ENCODE measurements at places on chromosomes 12 and 14.

DNA sequence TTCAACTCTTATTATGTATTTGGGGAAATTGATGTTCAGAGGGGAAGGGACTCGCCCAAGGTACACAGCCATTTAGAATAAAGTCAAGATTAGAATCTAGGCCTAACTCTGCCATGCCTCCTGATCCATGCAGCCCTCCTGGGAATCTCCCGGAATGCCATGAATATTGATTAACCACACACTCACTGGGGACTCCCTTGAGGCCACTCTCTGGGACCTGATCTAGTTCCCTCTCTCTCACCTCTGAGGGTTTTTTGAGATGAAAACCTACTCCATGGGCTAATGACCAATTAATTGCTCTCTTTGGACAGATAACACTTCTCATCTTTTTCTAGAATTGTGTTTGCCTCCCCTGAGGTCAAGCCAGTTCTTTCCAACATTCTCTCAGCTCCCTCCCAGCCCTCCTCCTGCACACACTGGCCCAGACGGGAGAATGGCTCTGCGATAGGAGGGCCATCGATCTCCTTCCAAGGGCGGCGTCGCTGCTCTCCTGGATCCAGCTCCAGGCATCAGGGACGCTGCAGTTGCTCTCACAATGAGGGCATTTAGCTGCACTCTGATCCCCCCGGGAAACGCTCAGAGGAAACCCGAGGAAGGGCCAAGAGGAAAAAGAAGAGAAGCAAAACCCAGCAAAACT lies 22.6 kb downstream of the WSCD2 start:
- no peak for DNase-seq

- DNase-seq, result peak; percentile 67
These were observed 2.9 kb upstream of the RAB35 start for GRCh38 chr12:120119271-120119973.

DNA sequence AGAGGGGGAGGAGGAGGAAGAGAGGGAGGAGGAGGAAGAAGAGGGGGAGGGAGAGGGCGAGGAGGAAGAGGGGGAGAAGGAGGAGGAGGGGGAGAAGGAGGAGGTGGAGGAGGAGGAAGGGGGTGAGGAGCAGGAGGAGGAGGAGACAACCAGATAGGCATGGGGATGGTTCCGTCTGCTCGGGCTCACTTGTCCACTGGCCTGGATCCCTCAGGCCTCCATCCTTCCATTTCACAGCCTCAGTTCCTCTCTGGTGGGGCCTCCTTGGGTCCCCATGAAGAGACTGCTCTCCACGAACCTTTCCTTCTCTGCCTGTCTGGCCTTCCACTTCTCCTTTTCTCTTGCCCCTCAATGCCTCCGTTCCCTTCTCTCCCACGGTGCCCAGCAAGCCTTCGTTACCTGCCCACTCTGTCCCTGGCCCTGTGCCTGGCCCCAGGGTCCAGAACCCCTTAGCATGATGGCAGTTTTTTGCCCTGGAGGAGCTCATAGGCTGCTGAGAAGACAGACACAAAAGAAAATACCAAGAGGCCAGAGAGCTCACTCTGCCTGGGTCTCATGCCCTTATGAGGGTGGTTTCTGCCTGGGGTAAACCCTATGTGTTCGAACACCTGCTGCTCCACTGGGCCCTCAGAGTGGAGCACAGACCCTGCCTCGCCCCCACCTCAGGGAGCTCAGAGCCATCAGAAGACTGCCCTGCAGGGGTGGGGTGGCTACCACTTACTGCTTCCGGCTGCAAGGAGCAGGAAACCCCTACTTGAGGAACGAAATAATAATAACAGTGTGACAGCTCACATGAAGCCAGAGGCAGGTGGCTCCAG lies 11.7 kb upstream of the CACNA2D4 start:
- DNase-seq, result no peak

DNA sequence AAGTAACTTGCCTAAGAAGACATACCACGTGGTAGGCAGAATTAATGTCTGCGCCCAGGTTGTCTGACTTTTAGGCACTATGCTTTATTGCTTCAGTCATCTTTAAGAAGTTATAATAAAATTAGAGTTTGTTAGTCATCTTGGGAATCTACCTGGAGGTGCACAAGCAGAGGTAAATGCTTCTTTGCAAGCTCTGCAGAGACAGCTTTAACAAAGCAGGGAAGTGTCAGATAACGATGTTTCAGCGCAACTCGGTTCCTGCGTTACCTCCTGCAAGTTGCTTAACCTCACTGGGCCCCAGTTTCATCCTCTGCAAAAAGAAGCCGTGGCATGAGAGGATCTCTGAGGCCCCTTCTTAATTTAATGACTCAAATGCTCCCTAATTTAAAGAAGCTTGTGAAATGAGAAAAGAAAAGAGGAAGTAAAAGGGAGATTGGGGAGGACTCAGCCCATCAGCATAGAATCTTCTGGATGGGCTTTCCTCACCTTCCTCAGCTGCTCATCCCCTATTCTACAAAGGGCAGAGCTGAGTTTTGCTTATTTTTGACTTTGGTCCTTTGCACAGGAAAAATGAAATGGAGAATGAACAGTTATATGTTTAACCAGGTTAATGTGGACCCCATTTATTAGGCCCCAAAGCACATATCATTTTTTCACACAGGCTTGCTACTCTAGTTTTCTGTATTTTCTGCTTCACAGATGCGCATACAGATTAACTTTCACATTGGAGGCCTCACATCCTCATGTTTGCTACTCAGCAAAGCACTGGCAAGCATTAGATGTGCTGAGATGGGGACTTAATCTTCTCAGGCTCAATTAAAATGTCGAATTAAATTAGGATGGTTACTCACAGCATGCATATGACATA lies 5.1 kb downstream of the ARHGDIB start:
- DNase-seq, result no peak

GRCh38 chr14:49106741-49107667 lies 479.2 kb downstream of the RPS29 start:
- no peak for DNase-seq

GRCh38 chr14:56976211-56976610 lies 165.9 kb upstream of the OTX2 start:
- DNase-seq, result no peak

DNA sequence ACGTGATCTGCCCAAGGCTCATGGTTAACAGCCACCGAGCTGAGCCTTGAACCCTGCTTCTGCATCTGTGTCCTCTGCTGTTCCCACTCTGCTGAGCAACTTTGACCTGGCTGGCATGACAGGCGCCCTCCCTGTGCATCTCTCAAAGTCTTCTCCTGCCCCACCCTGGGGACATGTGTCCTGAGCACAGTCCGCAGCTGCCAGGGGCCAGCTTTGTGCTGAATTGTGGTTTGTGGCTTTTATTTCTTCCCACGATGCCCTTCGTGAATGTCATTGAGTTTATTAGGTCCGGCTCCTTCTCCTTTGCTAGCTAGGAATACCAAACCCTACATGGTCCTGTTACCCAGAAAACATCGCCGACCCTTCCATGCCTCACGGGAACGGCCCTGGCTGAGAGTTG lies 161.0 kb downstream of the TSPAN9 start:
- DNase-seq, result no peak

GRCh38 chr12:43444940-43445564 lies 107.0 kb downstream of the ADAMTS20 start:
- peak; percentile 47 for DNase-seq

DNA sequence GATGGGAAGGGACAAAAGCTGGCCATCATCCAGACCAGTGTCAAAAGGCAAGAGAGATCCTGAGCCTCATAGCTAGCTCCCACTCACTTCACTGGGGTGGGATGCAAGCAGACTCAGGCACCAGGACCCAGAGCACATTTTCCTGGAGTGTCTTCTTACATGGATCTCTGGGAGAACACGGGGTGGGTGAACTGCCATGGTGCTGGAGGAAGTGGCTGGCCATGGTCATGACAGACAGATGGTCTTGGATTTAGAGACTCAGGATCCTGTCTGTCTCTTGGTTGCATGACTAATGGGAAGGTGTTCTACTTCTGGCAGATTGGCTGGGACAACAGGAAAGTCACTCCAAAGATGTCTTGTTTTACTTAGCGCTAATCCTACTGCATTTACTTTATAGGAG lies 311.5 kb downstream of the ATP23 start:
- DNase-seq, result no peak

- DNase-seq, result no peak
These were observed 104.2 kb downstream of the PCNX1 start for GRCh38 chr14:71011479-71011878.

DNA sequence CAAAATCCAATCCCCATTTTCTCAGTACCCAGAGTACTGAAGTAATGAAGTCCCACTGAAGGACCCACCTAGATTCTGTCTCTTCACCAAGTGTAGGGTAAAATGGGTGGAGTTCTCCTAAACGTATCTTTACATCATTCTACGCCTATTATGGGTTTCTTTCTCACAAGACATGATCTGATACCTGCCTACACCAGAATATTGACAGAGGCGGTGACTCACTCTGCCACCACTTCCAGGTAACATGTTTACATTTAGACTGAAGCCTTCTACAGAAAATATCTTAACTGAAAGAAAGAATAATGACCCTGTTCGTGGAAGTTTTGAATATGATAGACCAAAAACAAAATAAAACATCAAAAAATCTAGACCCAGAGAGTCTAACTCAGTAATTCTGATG lies 89.8 kb downstream of the BTG1 start:
- peak; percentile 71 for DNase-seq

DNA sequence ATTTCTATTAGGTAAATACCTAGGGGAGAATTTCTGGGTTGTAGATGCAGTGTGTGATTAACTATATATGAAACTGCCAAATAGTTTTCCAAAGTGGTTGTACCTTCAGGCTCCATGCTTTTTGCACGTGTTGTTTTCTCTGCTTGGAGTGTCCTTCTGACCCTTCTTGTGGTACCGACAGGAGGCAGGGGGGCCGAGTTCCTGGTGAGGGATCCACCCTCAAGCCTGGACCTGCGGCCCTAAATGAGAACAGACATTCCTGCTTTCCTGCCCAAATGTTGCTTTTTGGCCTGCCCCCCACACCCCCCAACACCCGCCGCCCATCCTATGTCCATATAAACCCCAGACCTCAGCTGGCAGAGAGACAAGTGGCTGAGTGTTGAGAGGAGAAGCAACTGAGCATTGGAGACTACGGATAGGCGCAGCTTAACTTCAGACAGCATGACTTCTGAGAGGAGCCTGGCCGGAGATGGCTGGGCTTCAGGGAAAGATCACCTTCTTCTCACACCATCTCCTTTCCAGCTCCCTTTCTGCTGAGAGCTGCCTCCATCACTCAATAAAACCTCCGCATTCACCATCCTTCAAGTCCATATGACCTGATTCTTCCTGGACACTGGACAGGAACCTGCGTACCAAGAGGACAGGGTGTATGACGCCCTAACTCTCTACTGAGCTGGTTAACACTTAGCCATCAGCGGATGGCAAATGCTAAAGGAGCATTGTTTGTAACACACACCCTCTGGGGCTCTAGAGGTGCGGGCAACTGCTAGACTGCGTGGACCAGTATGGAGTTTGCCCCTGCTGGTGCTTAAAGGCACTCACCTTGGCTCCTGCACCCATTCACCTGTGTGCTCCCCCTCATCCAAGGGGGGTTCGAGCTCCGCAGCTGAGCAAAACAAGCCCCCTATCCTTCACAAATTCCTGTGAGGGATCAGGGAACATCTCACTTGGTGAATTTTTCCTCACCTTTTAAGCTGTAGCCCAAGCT lies 194.7 kb upstream of the FBXO33 start:
- no peak for DNase-seq

DNA sequence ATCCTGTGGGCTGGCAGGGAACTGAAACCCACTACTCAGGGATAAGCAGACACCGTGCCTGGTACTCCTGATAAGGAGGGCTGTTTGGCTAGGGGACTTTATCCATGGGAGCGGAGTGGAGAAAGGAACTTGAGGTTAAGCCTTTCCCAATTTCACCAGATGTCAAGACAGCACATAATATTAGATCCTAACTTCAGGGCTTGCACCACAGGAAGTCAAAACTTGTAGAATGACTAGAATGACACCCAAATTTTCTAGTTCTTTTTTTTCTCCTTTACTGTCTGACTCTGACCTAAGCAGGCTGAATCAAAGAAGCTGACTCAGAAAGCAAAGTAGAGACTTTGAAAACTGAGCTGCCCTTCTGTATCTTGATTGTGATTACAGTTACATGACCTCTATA lies 7.1 kb upstream of the CGRRF1 start:
- no peak for DNase-seq

- DNase-seq, result peak; percentile 59
These were observed 933.8 kb downstream of the TMEM121 start for GRCh38 chr14:106459971-106460730.

GRCh38 chr12:30323008-30323407 lies 372.7 kb downstream of the IPO8 start:
- DNase-seq, result no peak

DNA sequence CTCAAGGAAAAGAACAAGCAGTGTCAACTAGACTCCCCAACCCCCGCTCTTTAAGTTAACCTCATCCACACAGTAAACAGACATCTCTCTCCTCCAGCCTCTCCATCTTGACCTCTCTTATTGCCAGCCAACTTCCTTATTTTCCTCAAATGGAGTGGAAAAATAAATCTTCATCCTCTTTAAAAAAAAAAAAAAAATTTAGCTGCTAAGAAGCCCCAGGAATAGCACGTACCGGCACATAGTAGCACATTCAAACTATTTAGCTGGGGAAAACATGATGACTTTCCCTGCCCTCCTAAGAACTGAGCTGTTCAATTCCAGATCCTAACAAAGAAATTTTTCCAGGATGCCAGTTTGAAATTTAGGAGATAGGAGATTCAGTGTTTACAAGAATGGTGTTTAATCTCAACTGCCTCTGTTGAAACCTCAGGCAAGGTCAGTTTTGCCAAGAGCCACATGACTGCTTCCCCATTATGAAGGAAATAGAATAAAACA lies 90.8 kb downstream of the EPS8 start:
- no peak for DNase-seq

DNA sequence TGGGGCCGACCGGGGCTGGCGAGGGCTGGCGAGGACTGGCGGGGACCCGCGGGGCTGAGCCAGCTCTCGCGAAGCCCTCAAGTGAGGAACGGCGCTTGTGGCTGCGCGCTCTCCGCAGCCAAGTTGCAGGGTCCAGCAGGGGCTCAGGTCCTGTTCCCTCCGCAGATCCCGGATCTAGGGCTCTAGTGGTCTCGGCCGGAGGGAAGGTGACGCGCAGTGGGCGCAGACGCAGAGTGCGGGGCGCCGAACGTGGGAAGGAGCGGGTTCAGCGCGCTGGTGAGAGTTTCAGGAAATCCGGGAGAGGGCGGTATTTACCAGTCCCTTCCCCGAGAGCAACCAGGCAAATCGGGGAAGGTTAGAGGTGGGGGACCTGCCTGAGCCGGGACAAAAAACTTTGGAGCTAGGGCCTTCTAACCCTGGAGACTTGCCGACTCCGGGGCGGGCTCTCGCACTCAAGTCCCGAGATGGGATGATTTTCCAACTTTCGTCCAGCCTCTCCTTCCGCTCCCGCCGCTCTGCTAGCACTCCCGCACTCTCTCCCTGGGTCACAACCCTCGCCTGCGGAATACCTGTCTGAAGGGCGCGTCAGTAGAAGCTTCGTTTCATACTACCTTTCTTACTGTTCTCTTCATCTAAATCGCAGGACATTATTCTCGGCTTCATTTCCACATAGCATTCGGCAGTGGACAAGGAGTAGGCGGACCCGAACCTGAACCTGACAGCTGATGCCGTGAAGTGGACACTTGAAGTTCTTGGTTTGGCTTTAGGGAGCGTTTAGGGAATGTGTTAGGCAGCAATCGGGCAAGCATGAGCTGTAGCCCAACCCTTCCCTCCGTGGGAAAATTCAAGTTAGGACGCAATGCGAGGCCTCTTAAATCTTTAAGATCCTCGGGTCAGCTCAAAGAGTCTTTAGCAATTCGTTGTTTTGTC lies 13.6 kb upstream of the PAX9 start:
- no peak for DNase-seq

- DNase-seq, result no peak
These were observed 63.8 kb downstream of the ADGRD1 start for GRCh38 chr12:131017477-131017991.

GRCh38 chr12:69517406-69517805 lies 47.2 kb downstream of the FRS2 start:
- no peak for DNase-seq

- no peak for DNase-seq
These were observed 737 bp downstream of the SPX start for GRCh38 chr12:21526721-21527345.
